Omental fat pad (tissue), 4 donors: ENCODE measurements at places on chromosomes 11 and 22.

GRCh38 chr11:96306933-96307775 lies 35.8 kb downstream of the MAML2 start:
- peak; percentile 93 for DNase-seq

- no peak for DNase-seq
Measured at GRCh38 chr11:22234743-22235142, 41.9 kb downstream of the ANO5 start.

GRCh38 chr11:101030692-101031091 lies 98.9 kb downstream of the PGR start:
- DNase-seq = no peak

GRCh38 chr22:25655371-25655935 lies 86.5 kb upstream of the MYO18B start:
- no peak for DNase-seq

GRCh38 chr11:119749006-119749565 lies 20.1 kb upstream of the NECTIN1 start:
- DNase-seq = no peak

- no peak for DNase-seq
Measured at GRCh38 chr11:75477614-75477935, 44.6 kb upstream of the KLHL35 start.

- no peak for DNase-seq
Measured at GRCh38 chr11:121318848-121319834, 26.6 kb downstream of the SC5D start.

DNA sequence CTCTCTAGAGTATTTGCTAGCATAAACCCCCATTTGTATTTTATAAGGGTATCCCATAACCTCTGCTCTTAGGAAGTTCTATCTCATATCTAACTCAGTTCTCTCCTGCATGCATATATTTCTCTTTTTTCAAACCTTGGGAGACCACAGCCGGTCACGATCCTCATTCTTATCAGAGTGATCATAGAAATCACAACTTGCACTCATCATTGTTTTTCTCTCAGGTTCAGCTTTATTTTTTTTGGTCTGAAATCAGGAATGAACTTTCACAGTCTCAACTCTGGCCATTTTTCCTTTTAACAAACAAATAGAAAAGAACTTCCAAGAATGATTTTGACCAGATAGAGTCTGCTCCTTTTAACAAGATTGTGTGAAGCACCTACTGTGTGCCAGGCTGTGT lies 98.6 kb upstream of the BLID start:
- no peak for DNase-seq

DNA sequence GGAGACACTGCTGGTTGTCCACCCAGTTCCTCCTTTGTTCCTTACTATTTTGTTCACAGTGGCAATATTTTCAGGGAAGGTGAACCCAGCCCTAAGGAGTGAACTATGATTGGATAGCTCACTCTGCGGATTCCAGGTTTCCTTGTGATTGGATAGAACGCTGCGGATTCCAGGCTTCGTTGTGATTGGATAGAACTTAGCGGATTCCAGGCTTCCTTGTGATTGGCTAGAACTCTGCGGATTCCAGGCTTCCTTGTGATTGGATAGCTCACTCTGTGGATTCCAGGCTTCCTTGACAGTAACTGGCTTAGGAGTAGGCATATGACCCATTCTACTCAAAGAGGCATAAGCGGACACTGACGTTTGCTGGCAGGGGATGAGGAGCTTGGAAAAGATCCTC lies 28.6 kb upstream of the ADA2 start:
- DNase-seq = no peak

- DNase-seq = no peak
Measured at GRCh38 chr11:75271730-75272129, 31.2 kb downstream of the TPBGL start.

DNA sequence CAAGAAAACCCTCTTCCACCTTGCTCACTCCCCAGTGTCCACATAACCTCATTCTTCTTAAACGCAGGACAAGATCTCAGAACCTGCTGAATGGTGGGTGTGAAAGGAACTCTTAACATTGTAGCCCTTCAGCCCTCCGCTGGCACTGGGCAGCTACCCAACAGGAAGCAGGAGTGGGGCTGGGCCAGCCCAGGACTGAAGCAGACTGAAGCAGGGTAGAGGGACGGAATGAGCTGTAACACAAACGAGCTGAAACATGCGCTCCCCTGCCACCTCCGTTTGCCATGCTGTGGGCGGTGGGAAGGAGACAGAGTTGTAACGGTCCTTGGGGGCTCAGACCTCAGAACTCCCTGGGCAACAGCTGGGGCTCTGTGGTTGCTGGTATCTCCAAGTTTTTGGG lies 23.6 kb downstream of the NPAT start:
- DNase-seq = no peak

GRCh38 chr11:92224407-92225124 lies at the start of gene FAT3:
Gene FAT3 (plus strand): TSS chr11:92224818. CDS start chr11:92352113, 127,295 bp downstream.
- DNase-seq = no peak

DNA sequence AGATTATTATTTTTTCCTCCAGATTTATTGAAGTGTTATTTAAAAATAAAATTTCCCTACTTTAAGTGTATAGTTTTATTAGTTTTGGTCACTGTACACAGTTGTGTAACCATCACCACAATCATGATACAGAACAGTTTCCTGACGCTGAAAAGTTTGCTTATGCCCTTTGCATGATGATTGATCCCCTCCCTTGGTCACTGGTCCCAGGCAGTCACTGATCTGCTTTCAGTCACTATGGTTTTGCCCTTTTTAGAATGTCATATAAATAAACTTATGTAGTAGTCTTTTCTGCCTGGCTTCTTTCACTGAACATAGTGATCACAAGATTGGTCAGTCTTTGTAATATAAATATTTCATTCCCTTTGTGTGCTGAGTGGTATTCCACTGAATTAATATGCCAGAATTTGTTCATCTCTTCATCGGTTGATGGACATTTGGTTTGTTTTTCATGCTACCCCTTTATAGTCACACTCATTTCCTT lies 140.6 kb downstream of the SWAP70 start:
- DNase-seq = no peak

DNA sequence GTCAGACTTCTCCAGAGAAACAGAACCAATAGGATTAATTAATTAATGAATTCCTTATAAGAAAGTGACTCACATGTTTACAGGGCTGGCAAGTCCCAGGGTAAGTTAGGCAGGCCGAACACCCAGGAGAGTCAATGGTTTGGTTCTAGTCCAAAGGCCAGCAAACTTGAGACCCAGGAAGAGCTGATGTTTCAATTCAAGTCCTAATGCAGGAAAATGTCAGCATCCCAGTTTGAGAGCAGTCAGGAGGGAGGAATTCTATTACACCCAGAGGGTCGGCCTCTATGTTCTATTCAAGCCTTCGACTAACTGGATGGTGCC lies 466.0 kb downstream of the INSC start:
- DNase-seq = no peak

GRCh38 chr22:26898946-26899605 lies 241.7 kb downstream of the MIAT start:
- DNase-seq = no peak

GRCh38 chr11:109304159-109304558 lies 117.8 kb upstream of the C11orf87 start:
- no peak for DNase-seq

GRCh38 chr11:86070142-86071056 lies 1.5 kb upstream of the PICALM start:
- no peak for DNase-seq

DNA sequence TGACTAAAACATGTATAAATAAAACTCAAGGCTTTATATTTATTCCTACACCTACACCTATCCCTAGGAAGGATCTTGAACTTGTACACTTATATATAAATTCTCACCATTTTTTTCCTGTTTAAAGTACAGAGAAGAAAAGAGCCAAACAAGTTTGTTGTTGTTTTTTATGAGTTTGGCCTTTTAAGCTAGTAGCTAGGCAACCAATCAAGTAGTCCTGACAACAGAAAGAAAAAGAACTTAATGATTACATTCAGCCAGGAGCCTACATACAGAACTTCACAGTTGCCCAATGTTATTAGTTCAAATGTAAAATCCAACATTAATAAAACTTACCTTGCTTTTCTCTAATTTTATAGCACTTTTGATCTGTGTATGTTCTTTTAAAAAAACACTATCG lies 316.2 kb downstream of the SOX6 start:
- no peak for DNase-seq

GRCh38 chr11:94576306-94576705 lies 9.1 kb downstream of the PIWIL4 start:
- no peak for DNase-seq

DNA sequence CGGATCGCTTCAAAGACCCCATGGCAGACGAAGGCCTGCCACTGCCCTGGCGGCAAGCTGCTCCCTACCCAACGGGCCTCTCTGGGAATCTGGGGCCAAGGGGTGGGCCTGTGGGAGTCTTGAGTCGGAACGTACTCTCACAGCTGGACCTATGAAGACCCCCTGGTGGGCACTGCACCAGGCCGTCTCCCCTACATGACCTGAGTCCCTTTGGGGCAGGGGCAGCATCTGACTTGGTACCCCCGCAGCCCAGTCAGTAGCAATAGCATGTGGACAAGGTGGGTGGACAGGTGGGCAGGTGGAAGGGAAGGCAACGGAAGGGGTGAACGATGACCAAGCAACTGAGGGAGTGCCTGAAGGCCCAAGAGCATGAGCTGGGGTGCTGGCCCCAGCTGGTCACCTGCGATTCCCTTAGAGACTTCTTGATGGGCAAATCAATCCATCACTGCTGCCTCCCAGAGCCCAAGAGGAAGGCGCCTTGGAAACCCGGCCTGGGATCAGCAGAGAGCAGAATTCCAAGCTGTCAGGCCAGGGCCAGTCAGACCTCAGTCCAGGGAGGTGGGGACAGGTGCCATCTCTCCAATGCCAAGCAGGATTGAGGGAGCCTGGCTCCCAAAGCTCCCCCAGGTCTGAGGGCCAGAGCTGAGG lies 35.3 kb downstream of the ARAP1 start:
- no peak for DNase-seq

GRCh38 chr11:59551659-59552521 lies 40.6 kb downstream of the OR4D9 start:
- DNase-seq = no peak

DNA sequence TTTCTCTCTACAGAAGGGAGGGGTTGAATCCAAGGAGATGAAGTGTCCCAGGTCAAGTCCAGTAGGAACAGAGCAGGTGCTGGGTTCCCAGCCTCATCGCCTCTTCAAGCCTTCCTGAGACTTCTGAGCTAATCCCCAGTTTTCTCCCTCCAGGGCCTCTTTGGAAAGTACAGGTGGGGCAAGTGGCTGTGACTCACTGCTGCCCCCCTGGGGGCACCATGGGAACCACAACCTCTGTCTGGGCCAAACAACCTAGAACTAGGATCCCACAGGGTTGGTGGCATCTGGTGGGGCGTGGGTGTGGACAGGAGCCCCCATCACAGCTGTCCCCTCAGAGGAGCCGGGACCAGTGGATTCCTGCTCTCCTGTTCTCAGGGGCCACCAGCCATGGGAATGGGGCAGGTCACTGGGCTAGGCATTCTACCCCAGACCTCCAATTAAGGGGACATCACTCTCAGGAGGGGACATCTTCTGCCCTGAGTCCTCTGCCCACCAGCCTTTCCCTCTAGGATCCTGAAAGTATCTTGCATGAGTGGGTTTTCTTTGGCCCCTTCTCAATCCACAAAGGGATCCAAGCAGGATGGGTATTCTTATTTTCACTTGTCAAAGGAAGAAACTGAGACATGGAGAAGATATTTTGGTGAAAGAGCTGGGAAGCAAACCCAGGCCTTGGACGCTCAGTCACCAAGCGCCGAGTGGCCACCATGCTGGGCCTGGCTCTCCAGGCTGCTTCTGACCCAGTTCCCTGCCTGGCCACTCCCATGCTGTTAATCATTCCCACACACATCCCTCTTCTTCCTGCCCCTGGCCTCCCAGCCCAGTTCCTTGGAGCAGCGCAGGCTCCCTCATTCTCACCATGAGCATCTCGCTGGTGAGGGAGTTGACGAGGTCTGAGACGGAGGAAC lies 23.8 kb downstream of the LRRC10B start:
- DNase-seq = no peak

DNA sequence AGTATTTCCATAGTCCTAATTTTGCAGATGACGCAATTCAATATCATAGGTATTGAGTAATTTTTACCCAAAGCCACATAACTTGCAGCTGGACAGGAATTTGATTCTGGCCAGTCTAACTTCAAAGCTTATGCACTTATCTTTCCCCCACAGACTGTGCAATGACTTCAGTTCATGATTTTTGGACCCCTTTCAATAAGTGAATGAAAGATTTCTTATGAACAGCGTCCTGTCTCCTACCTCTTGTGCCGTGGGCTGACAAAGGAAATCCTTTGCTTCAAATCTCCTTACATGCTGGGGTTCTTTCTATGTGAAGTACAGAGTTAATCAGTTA lies 217.7 kb upstream of the KIRREL3 start:
- no peak for DNase-seq

DNA sequence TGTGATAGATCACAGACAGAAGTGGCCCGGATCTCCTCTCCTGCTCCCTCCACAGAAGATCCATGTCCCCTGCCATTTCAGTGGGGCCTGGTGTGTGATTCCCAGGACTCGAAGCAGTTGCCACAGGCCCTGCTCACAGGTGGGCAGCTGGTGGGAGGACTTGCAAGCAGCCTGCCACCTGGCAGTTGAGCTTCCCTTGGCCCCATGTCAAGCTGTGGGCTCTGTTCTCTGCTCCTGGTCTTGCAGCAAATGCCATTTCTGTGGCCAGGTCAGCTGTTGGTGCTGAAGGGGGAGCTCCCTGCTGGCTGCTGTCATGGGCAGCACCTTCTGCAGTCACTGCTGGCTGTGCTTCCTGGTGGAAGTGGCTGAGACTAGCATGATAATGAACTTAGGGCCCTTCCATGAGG lies 59.1 kb upstream of the SLC22A12 start:
- DNase-seq = no peak
